ENCODE measurements at places on chromosomes 5 and 9. TPM values are rescaled to one million over a fixed set of nuclear protein-coding genes. Genes with fewer than 3 reads are reported as not detected.

The RNF130 gene
- total RNA-seq, result 151 TPM

The SNCAIP gene
- 4.5 TPM for total RNA-seq

The ADAMTS19 gene
- not detected for total RNA-seq

The SLC46A2 gene
- total RNA-seq, result 2.0 TPM

The SERF1A gene
- total RNA-seq, result 10.0 TPM

- no peak for DNase-seq
Measured at GRCh38 chr9:130523921-130524320, 55.5 kb upstream of the FUBP3 start.

DNA sequence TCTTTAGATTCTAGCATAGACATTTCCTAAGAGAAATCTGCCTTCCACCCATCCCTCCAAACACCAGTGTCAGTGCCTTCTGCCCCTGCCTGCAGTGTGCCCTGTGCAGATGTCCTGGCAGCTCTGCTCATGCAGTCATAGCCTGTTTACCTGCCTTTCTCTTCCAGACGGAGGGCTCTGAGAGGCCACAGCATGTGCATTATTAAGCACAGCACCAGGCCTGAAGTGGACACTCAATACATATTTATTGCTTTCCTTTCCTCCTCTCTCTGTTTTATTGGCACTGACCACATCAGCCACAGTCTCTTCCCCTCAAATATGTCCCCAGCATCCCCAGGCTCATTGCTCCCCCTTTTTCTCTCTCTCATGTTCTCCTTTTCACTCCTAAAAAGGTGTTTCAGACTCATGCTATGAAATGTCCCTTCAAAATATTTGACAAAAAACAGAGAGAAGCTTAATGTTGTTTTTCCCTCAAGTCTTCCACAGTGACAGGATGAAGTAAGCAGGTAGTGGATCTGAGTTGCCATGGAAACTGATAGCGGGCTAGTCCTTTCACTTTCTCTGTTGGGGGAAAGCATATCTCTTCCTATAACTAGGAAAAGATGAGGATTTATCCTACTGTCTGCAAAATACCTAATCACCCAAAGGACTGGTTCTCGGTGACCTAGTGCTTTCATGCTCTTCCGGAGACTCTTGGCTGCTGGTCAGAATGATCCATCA is 100.9 kb downstream of the ATP10B start:
- no peak for DNase-seq

- DNase-seq, result no peak
Measured at GRCh38 chr9:88949425-88949824, 41.8 kb upstream of the S1PR3 start.

GRCh38 chr5:122183098-122183787 is 53.9 kb downstream of the ZNF474 start:
- DNase-seq, result peak; percentile 33

DNA sequence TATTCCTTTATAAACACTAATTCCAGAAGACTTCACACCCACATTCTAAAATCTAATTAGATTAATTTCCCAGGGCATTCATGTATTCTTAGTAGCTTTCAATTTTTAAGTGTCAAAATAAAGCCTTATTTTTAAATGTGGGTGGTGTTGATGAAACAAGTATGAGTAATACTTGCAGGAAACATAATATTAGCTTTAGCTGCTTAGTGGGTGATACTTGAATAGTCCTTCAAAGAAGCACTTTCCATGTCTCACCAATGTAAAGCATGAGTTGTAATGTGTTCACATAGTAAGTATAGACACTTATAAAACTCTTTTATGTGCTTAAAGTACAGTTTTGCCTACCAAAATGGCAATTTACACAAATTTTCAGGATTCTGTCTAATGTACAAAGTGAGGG is 6.9 kb downstream of the FNBP1 start:
- no peak for DNase-seq
